Jurkat, Clone E6-1 (cell line): ENCODE measurements at places on chromosomes 2 and 18.

- DNase-seq, result no peak
Measured at GRCh38 chr2:38168710-38169480, 92.9 kb upstream of the CYP1B1 start.

DNA sequence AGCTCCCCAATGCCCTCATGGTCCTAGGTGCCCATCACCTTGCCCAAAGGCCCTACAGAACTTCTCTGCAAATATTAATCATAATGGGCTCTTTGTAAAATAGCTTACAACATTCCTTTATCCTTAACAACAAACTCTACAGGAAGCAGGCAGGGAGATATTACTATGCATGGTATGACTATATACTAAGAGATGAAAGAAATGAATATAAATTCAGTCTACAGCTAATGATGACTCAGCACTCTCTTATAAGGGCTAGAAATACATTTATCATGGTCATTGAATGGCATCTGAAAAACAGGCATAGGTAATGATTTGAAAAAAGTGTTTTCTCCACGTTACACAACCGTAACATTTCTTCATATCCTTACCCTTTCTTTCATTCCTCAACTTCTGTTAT is 254.8 kb upstream of the DSEL start:
- no peak for DNase-seq

- no peak for DNase-seq
Measured at GRCh38 chr2:142131010-142131669, at the start of gene LRP1B. LRP1B (minus strand) TSS chr2:142131016; CDS start chr2:142130729, 287 bp downstream.

GRCh38 chr2:227344231-227344630 is 19.2 kb downstream of the MFF start:
- DNase-seq, result no peak

- DNase-seq, result no peak
Measured at GRCh38 chr2:51919395-51919794, 887.5 kb upstream of the NRXN1 start.

DNA sequence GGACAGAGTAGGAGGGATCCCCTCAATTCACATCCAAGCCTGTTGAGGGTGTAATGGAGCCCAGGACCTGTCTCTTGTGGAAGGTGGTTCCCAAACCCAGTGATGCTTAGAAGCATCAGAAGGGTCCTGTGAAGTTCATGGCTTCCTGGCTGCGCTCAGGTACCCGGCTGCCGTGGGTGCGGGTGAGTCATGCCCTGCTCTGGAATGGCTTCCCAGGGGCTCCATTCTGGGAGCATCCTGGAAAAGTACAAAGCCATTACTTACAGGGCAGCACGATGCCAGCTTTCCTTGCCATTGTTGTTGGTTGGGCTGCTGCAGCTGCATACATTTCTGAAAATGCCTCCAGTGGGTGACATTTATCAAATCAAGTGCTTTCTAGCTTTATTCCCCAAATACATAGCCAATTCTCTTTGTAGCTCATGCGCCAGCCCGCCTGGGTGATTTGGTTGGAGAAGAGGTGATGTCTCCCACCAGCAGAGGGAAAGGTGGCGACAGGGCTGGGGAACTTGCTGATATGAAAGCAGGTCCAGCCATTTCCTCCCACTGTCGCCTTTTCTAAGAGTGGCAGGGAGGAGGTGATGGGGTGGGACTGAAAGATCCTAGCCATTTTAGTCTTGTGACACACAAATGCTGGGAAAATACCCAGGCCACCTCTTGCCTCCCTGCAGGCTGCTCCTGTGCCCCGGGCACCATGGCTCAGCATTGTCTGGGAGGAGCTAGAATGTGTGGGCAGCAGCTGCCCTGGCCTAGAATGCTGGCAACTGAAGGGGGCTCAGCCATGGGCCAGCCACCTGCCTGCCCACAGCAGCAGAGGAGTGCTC is 65.9 kb upstream of the HPCAL1 start:
- DNase-seq, result no peak

DNA sequence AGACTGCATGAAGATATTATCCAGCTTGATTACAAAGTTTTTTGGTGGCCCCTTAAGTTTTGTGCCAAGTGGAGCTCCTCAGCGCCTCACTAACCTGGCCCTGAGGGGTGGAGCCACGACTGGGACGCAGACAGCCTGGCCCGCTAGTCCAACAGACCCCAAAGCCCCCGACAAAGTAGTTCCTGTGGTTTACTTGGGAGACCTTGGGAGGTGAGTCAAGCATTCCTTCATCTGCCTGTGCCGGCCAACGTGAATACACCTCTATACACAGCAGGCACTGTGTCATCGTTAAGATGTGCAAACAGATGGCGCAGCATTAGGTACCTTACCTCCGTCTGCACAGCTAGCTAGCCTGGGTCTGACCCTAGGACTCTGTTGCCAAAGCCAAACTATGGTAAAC is 55.0 kb upstream of the LAMA1 start:
- no peak for DNase-seq
